ENCODE measurements at places on chromosomes 11 and 22.

GRCh38 chr11:121372028-121372427, 79.5 kb downstream of the SC5D start:
- no peak for DNase-seq

DNA sequence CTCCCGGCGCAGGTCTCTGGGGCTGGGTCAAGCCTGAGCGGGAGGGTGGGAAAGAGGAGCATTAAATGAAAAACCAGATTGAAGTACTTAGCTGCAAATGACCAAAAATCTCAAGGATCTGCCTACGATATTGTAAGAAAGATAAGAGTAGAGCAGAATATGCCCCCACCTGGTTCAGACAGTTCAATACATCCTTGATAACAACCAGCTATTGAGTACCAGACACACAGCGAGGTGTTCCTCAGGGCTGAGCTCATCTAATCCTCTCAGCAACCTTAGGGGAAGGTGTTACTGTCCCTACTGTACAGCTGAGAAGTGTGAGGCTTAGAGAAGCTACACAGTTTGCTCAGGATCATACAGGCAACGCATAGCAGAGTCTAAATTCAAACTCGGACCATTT, 27.4 kb upstream of the HMGXB4 start:
- DNase-seq: no peak

DNA sequence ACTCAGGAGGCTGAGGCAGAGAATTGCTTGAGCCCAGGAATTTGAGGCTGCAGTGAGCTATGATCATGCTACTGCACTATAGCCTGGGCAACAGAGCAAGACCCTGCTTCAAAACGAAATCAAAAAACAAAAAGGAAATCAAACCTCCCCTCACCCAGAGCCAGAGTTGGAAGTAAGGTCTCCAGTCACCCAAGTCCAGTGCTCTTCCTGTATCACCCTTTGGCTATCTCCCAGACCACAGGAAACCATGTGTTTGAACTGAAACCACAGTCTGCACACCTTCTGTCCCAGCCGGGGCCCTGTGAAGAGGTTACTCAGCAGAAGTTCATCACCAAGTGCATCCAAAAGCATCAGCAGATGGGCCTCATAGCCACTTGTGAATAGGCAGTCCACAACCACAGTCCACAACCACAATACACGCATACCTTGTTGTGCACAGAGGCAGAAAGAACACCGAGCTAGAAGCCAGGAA, 4.6 kb downstream of the MYH9 start:
- no peak for DNase-seq

DNA sequence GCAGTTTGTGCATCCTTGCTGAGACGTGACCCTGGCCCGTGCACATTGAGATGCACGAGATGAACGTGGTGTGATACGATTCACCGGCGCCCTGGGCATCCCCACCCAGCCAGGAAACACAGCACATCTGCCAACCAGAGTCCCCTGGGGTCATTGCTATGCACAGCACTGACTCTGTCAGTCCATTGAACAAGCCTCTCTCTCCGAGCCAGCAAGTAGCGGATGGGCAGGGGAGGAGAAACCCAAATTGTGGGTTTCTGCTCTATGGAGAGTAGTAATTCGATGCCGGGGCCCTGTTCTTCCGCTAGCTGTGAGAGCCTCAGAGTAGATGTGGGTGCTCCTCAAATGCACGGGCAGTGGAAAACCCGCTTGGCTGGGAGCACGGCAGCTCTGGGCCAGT, 85.1 kb downstream of the ARHGAP8 start:
- DNase-seq: no peak

DNA sequence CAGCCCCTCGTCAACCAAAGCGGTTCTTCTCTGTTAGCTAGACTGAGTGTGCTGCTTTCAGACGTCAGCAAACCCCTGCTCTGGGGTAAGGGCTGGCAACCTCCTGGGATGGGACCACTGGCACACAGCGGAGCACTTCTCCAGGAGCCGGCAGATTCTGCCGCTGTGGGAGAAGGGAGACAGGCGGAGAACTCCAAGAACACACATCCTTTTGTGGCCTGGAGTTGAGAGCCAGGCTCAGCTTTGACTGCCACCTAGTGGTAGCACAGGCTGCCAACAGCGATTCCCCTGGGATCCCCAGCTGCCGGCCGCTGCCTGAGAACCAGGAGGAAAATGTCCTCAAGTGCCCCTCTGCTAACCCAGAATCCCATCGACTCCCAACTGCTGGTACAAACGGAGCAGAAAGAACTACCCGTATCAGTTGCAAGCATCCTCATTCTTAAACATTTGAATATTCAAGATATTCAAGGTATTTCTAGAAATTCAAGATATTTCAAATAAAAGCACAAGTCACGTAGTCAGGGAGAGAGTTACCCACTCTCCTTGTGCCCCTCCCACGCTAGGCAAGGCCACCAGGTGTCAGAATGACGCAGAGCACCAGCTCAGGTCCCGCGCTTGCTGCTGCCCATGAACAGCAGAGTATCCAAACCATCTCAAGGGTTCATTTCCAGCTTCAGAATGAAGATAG, 4.9 kb downstream of the LTO1 start:
- DNase-seq: peak; percentile 41

- no peak for DNase-seq
Observed at GRCh38 chr22:32994898-32995297, 63.3 kb downstream of the SYN3 start.

DNA sequence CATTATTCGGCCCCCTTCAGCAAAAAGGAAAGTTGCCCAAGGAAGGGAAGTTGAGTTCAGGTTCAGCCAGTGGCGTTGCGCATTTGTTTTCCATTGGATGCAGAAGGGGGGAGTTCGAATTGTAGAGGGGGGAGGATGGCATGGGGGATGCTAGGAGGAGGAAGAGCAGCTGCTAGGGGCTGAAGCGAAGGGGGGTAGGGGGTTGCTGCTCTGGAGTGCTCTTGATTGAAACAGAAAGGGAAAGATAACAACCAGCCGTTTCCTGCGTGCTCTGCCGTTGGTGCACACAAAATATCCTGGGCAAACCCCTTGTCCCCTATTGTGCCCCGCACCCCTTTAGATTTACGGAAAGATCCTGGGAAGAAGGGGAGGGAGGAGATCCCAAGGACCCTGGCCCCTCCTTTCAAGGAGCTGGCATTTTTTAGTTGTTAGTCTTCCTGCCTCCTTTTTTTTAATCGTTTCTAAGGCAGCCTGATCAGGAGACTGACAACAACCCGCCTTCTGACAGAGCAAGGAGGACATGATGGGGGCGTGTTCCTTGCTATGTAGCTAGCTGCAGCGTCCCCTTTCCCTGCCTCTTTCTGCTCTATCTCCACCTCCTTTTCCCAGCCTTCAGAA, 2.1 kb downstream of the KMT2A start:
- DNase-seq: peak; percentile 18

DNA sequence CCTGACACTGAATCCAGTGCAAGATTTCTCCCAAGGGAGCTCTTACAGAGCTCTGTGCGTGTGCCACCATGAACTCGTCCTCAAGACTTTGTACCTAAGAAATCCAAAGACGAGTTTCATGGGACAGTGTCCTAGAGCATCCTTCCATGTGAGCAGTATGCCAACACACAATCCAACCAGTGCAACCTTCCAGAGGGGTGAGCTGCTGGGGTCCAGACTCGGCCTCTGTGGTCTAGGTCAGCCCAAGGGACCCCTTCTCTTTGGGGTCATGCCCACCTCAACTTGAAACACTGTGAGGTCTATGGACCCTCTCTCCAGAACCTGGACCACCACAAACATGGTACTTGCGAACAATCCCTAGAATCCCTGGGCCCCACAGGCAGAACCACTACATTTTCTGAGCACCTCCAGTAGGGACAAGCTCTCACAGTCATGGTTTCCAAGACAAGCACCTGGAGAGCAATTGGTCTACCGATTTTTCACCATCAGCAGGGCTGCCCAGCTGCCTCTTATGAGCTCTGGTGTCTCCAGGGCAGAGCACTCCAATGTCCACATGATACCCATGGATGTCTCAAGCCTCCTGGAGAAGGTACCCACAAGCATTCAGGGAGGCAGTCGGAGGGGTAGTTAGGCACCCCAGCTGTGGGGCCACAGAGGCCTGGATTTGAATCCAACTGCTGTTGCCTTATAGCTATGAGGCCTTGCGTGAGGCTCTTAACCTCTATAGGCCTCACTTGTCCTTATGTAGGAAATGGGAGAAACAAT, 7.7 kb downstream of the CHST1 start:
- DNase-seq: no peak

Data from stimulated activated CD4-positive, alpha-beta T cell treated with anti-CD3 and anti-CD28 coated beads, Interleukin-15, amount 100 ng/mL, for 1 hour (primary cell).